Omental fat pad (tissue), 4 donors: ENCODE measurements at places on chromosomes 13 and 19. TPM values are rescaled to one million over a fixed set of nuclear protein-coding genes. Genes with fewer than 3 reads are reported as not detected.

Gene FBXL3
- 121 TPM for total RNA-seq

Gene ZNF534
- not detected for total RNA-seq

Gene C3
- total RNA-seq: 1,035 TPM

Gene CYP4F2
- not detected for total RNA-seq

Gene HCST
- 9.5 TPM for total RNA-seq

Gene TEKTIP1
- total RNA-seq: not detected

Gene FGF21
- total RNA-seq: not detected

Gene TMEM238
- 1.7 TPM for total RNA-seq

Gene GPATCH1
- total RNA-seq: 5.5 TPM

Gene SERTAD3
- total RNA-seq: 23.3 TPM

Gene SULT2A1
- not detected for total RNA-seq

Gene PABPC3
- total RNA-seq: not detected

Gene TEX26
- 0.88 TPM for total RNA-seq

Gene SKA3
- total RNA-seq: 0.96 TPM

Gene SPC24
- total RNA-seq: 1.7 TPM

Gene ZFR2
- total RNA-seq: 0.12 TPM

Gene FGF22
- 0.38 TPM for total RNA-seq

Gene F2RL3
- 31.8 TPM for total RNA-seq

Gene EPS8L1
- total RNA-seq: 0.95 TPM

Gene IGFL4
- not detected for total RNA-seq

Gene CGB5
- total RNA-seq: not detected
